ENCODE measurements at places on chromosomes 3 and 15.

GRCh38 chr15:66625531-66625930 is 59.7 kb upstream of the LCTL start:
- no peak for DNase-seq

DNA sequence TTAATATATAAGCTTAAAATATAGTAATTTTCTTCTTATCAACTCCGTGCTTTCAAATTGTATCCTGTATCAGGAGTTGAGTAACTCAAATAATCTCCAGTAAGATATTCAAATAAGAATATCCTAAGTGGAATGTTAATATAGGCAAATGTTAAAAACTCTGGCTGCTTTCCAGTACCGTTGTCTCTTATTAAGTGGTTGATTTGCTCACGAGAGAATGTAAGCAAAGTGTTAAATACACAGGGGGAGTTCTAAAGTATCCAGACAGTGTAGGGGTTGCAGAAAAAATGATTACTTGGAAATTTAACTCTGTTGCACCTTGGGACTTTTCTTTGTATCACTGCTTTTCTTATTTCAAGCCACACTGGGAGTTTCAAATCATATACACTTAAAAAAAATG is 478.9 kb upstream of the TBL1XR1 start:
- DNase-seq = no peak

GRCh38 chr3:71304684-71305083 is 278.8 kb downstream of the FOXP1 start:
- DNase-seq = peak; percentile 22

- no peak for DNase-seq
Measured at GRCh38 chr15:100043692-100044091, 298.1 kb downstream of the ADAMTS17 start.

- DNase-seq = no peak
Measured at GRCh38 chr3:197675951-197676350, 60.8 kb downstream of the RUBCN start.

GRCh38 chr15:58393241-58393662 is 38.5 kb upstream of the LIPC start:
- DNase-seq = no peak

Measured in right cardiac atrium (tissue), 5 donors.